ENCODE measurements at places on chromosomes 1 and 21. TPM values are rescaled to one million over a fixed set of nuclear protein-coding genes. Genes with fewer than 3 reads are reported as not detected.

The PLA2G2F gene
- not detected for total RNA-seq

The TBX19 gene
- total RNA-seq = 3.2 TPM

The SLAMF1 gene
- total RNA-seq = 114 TPM

- no peak for DNase-seq
These were observed 69.9 kb downstream of the OBSCN start for GRCh38 chr1:228277491-228278431.

- no peak for DNase-seq
These were observed 88.3 kb downstream of the AK5 start for GRCh38 chr1:77370161-77370560.

- no peak for DNase-seq
These were observed 11.3 kb upstream of the DNMT3L start for GRCh38 chr21:44273046-44273445.

DNA sequence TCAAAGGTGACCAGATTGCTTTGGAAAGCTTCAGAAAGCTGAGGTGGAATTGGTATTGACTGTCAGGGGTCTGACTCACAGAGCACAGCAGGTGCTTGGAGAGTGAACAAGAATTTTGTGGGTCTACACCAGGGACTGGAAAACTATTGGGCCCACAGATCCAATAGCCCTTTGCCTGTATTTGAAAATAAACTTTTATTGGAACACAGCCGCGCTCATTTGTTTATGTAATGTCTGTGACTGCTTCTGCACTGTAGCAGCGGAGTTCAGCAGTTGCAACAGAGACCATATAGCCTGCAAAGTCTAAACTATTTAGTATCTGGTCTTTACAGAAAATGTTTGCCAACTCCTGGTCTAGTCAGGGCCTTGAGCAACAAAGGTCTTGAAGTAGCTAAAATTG is 315.6 kb downstream of the NFIA start:
- no peak for DNase-seq

DNA sequence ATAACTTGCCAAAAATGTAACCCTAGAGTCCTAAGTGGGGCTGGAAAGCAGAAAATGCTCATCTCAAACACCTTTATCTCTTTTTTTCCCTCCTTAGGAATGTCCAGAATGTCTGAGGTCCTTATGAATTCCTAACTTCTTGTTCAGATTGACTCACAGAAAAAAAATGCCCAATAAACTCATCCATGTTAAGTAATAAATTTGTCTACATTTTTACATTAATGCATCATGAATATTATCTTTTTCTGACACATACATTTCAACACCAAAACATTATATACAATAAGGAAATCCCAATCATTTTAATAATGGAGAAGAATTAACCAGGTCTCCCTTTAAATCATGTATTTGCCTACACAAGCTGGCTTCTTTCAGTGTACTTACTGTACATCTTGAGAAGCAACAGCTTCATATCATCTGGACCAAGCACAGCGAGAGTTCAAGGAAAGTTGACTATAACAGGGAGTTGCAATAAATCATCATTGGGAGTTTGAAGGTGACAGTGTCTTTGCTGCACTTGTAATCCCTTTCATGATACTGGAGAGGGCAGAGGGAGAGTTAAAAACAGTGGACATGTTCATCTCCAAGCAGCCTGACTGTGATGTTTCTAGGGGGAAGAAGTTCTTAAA is 565.2 kb downstream of the LTN1 start:
- no peak for DNase-seq

DNA sequence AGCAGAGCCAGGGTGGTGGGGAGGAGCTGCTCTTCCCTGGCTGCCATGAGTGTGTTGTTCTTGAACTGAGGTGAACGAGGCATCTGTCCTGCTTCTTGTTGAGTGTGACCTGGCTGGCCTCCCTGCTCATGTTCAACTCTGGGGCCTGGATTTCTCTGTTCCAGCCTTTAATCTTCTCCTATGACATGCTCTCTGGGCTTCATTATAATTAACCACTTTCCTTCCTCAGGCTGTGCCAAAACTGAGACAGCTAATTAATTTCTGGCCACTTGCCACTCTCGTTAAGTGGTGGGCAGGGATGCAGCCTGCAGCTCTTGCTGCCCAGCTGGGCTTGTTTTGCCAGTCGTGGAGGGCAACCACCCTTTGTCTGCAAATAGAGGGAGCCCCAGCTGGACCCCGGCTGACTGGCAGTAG is 23.3 kb downstream of the OPRD1 start:
- DNase-seq = no peak

DNA sequence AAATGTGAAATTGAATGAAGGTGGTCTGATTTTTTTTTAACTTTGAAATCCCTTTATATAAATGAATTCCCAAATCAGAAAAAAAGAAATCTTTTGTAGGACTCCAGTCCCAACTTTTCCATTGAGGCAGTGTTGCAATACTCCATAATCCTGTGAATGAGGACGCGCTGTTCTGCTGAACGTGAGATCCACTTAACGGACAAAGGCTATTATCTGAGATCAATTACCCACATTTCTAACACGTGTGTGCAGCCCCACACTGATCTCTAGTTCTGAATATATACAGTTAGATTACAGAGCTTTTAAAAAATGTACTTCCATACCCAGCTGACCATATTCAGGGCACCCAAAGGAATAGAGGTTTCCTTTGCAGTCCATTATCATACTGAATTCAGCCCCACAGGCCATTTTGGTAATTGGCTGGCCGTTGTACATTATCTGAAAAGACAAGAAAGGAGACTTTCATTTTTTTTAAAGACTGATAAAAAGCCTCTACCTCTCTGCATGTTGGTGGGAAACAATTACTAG is 19.0 kb downstream of the RCC2 start:
- DNase-seq = no peak

All from activated CD4-positive, alpha-beta T cell treated with anti-CD3 and anti-CD28 coated beads, Interleukin-2, amount 10 ng/mL, durations not matched to agents 24 days and 14 days (primary cell).